ENCODE measurements at places on chromosomes 7 and 10.
A peak's percentile ranks its signal among the peaks of the same experiment; 100 is the strongest.

GRCh38 chr10:67696029-67696428 lies at the start of gene CTNNA3:
Gene CTNNA3 (minus strand): TSS chr10:67696195.
- no peak for DNase-seq

DNA sequence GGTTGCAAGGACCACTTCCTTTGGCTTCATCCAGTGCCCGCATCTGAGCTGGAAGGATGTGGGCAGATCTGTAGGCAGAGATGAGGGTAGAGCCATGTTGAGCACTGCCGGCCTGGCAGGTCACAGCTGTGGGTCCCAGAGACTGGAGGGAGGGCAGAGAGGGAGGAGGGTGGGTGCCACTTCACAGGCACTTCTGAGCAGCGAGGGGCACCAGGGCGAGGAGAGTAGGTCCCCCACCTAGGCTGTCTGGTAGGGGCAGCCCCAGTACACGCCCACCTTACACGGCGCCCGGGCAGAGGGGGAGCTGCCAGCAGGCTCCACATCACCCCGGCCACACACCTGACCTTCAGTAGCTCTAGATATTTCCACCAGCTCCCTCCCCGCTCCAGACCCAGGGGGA lies 473.0 kb upstream of the FOXK1 start:
- no peak for DNase-seq

DNA sequence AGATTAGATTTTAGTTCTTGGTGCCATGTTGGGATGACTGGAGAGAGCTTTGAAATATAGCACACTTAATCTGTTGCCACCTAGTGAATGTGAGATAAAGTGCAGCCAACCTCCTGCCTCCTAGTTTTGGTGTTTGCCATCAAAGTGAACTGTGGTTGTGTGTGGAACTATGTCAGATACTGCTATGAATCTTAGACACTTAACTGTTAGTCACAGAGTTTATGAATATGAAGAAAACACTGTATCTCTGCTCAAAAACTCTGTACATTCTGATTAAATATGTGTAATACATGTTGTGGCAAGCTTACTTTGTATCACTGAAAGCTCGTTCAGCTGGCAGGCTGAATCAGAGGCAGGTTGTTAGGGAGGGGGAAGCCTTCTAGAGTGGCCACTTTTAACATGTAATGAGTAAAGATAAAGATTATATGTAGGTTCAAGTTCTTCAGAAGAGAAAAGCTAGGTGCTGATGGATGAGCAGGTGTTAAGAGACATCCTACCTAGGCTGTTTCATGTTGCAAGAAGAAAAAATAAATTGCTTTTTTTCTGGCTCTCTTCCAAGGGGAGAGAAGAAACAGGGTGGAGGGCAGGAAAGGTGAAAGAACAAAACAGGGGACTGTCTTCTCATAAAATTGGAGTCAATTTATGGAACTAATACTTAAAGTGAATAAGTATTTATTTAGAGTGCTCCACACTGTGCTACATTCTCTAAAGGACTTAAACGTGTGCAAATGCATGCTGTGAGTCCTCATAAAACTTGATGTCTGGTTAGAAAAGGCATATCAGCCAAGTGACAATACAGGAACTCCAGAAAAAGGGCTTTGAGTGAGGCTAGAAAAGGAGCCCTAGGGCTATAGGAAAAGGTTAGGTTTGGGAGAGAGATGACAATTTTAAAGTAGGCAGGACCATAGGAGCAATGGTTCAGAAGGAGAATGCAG lies 14.1 kb upstream of the LAMB1 start:
- DNase-seq, result no peak

- DNase-seq, result no peak
These were observed 158.6 kb downstream of the SNX13 start for GRCh38 chr7:17781491-17782215.

DNA sequence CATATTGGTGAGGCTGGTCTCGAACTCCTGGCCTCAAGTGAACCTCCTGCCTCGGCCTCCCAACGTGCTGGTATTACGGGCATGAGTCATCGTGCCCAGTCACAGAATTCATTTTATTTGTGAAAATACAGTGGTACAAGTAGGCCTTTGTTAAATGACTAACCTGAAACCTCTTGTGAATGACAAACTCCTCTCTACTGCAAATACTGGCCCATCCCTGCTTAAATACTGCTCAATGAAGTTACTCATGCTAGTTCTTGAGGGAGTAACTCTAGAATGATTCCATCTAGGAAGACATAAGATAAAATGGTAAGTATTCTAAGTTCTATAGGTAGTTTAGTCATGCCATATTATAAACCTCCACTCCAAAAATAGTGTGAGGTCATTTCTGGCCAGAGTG lies 80.7 kb downstream of the UBE2H start:
- no peak for DNase-seq

DNA sequence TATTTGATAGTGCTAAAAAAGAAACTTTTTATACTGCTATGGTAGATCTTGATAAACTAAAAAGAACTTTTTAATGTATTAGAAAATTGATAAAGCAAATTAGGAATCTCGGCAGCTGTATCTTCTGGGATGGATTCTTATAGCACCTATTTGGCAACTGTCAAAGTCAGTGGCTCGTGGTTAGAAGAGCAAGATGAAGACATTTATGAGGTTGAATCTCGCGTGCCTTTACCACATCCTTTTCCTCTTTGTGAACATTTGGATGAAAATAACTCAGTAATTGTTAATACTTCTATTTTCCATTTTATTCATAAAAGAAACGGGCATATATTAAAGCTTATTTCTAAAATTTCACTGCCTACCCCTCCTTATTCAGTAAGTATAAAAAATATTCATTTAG lies 76.2 kb downstream of the CYP51A1 start:
- no peak for DNase-seq

- DNase-seq, result no peak
These were observed 96.6 kb downstream of the ZNF248 start for GRCh38 chr10:37760817-37761216.

- no peak for DNase-seq
These were observed 27.9 kb upstream of the PPP2R2D start for GRCh38 chr10:131872827-131873375.

DNA sequence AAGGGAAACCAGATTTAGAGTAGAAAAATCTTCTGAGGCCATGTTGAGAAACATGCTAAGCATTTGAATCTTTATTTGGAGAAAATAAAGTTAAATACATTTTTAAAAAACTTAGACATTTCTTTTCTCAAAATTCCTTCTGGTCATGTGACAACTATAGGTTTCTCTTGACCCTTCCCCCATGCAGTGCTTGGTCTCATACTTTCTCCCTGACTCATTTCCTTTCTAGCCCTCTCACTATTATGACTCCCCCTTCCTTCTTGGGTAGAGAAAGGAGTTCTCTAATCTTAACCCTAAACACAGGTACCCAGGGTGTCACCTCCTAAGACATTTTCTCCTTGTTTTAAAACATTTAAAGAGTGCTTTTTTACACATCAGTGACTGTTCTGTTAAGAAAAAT lies 179.5 kb upstream of the TMEM106B start:
- no peak for DNase-seq

- DNase-seq, result no peak
These were observed 11.9 kb upstream of the DMTF1 start for GRCh38 chr7:87140271-87140748.

DNA sequence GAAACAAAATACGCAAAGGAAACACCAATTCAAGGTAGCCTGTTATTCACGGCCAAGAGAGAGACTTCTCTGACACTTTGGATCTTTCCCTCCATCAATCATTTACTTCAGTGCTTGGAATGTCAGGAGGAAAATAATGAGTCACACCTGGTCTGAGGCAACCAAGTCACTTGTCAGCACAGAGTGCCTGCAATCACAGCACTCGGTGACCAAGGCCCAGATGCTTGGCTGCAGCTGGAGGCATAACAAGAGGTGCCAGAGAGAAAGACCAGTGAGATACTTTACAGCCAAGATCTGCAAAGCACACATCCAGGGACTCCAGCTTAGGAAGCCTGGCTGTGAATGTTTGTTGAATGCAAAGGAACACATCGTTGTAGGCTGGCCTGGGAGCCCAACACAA lies 33.9 kb downstream of the ASB13 start:
- DNase-seq, result no peak

DNA sequence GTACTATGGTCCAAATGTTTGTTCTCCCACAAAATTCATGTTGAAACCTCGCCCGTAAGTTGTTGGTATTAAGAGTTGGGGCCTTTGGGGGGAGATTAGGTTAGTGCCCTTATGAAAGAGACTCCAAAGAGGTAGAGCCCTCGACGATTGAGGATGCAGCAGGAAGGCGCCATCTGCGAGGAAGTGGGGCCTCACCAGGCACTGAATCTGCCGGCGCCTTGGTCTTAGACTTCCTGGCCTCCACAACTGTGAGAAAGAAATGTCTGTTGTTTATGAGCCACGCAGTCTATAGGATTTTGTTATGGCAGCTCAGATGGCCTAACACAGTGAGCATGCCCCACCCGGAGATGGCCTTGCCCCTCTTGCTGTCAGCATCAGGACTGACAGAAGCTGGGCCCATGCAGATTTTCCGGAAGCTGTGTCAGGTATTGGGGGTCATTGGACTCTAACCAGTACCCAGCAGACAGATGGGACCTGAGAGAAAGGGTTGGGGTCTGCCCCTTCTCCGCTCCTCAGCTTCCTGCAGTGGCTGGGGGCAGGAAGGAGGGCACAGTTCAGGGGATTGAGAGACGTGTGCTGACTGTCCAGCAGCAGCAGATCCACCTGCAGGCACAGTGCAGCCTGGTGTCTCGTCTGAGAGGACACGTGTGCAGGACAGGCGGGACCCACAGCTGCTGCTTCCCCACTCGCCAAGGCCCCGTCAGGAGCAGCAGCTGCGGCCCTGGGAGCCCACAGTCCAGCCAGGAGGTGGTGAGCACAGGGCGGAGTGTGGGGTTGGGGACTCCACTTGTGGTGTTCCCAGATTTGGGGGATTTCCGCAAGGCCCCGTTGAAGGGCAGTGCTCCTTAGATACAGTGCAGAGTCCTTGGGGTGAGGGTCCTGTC lies 47.8 kb downstream of the MGMT start:
- no peak for DNase-seq

- peak; percentile 37 for DNase-seq
These were observed 5.7 kb downstream of the ATG9B start for GRCh38 chr7:151018421-151019129.

DNA sequence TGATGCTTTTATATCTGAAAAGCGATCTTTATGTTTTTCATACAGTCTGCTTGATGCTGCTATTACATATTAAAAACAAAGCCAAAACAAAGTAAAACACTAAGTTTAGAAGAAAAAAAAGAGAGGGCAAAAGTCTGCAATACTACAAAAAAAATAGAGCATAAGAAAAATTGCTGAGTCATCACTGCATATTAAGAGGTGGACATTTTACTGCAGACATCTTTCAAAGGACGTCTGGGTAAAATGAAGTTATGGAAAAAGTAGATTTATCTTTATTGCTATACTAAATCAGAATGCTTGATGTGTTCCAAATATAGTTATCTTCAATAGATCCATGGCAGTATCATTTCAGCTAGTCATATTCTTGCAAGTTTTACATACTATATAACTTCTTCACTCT lies 172.0 kb downstream of the MAGI2 start:
- no peak for DNase-seq

Measured in NCI-H2029 (cell line).